ENCODE measurements at places on chromosomes 16 and 17.

- no peak for DNase-seq
Measured at GRCh38 chr17:11925262-11926021, 71.8 kb downstream of the ZNF18 start.

- DNase-seq = no peak
Measured at GRCh38 chr17:8284126-8284525, 4.3 kb upstream of the RANGRF start.

DNA sequence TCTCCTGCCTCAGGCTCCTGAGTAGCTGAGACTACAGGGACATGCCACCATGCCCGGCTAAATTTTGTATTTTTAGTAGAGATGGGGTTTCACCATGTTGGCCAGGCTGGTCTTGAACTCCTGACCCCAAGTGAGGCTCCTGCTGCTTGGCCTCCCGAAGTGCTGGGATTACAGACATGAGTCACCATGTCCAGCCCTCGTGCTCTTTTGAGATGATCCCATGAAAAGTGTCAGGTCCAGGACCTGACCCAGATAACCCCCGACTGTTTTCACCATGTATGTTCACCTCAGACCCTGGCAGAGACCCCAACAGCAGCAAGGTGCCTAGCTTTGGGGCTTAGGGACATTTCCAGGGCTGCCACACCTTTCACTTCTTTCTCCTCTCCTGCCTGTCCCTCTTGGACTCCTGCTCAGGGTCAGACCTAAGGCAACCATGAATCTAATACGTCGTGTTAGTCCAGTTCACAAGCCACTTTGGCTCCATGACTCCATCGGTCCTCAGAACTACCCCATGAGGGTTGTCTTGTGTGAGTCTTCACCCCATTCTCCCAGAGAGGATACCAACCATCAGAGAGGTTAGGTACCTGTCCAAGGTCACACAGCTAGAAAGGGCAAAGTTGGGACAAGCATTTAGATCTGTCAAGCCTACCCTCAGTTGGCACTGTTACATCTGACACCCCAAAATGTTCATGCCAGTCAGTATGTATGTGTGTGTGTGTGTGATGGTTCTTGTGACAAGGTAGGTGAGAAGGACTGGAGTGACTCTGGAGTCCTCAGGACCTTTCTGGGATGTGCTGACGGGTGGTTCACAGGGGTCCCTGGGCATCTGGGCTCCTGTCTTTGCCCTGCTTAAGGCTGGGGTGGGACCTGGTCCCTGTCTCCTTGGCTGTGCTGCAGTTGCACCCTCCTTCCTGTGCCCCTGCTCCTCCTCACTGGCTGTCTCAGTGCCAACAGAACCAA, 23.1 kb upstream of the MAP3K14 start:
- no peak for DNase-seq

GRCh38 chr17:56367366-56367765, 214.1 kb downstream of the ANKFN1 start:
- DNase-seq = no peak

DNA sequence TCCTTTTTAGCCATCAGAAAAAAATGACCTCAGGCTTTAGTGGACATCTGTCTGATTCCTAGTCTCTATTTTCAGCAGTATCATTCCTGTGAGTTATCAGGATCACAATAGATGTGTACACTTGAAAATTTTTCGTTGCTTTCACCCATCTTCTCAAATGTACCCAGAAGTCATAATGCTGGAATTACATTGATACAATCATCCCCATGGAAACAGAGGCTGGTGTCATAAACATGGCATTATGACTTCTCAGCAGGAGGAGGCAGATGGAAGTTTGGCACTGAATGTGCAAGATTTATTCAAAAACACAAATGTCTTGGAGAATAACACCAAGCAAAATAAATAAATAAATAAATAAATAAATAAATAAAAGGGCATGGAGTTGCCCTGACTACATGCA, 292.5 kb downstream of the PHKB start:
- DNase-seq = no peak

DNA sequence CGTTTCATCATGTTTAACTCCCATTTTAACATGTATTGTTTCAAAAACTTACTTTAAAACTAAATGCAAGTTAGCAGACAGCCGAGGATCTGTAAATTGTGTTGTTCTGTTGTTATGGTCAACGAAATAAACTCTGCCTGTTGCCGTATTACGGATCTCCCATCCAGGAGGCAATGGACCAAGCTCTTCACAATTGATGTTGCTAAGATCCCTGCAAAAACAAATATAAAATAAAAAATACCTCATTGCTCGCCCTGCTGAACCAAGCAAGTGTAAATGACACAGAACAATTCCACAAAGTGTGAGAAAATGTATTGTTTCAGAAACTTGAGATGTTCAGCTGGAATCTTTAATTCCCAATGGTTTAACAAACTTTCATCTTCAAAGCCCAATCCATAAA, 65.0 kb downstream of the CEP95 start:
- DNase-seq = no peak

GRCh38 chr17:44198721-44199552, 747 bp downstream of the ATXN7L3 start:
- DNase-seq = peak; percentile 46

DNA sequence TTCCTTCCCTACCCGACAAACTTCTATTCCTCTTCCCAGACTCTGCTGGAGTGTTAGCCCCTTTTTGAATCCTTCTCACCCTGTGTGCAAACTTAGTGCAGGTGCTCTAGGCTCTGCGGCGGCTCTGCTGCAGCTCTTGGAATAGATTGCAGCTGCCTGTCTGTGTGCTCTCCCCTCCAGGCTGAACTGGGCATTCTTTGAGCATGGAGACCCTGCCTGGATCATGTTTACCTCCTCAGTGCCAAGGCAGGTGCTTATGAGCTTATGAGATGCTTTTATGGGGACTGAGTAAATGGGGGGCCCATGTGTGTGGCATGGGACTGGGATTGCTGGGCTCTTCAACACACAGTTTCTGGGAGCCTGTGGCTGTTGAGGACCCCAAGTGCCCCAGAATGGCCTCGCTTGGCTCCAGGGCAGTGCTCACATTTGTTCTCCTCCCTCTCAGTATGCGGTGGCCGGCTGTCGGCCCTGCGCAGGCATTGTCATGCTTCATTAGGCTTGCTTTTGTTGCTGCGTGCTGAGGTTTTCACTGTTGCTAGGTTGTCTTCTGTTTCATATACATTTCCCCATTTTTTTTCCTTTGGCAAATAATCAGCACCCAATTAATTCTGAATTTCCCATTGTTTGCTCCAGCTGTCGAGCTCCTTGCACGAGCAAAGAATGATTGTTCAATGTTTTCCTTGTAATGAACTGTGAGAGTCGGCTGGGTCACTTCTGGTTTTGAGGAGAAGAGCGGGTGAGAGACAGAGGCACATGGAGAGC, 185.5 kb upstream of the NLRP1 start:
- no peak for DNase-seq

GRCh38 chr17:6105649-6106007, 35.4 kb downstream of the WSCD1 start:
- no peak for DNase-seq

DNA sequence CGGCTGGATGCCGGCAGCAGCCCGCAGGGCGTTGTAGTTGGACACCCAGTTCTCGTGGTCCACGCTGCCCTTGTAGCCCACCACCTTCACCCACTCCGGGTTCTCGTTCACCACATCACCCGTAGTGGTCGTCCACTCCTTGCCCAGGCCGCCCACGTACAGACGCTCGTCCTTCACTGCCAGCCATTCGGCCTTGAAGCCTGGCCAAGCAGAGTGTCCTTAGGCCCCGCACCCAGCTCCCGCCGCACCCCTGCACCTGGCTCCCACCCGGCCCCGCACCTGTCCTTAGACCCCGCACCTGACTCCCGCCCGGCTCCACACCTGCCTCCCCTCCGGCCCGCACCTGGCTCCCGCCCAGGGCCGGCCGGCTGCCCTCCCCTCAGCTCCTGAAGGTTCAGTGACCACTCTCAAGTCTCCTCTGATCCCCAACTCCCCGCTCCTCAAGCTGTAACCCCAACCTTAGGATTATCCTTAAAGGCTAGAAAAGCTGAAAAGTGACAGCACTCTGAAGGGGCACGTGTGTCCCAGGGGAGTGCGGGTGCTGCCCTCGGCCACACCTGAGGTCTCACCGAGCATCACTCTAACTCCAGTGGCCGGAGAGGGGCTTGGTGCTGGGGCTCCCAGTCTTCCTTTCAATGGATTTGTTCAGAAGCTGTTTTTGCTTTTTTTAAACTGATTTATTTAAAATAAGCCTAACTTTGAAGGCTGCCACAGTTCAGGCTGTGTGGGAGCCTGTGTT, 14.4 kb downstream of the CANT1 start:
- no peak for DNase-seq

DNA sequence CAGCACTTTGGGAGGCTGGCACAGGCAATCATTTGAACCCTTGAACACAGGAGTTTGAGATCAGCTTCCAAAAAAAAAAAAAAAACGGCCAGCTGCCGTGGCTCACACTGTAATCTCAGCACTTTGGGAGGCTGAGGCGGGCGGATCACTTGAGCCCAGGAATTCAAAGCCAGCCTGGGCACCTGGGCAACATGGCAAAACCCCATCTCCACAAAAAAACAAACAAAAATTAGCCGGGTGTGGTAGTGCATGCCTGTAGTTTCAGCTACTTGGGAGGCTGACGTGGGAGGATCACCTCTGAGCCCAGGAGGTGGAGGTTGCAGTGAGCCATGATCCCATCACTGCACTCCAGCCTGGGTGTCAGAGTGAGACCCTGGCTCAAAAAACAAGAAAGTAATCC, 39.0 kb downstream of the GRB2 start:
- DNase-seq = no peak

GRCh38 chr17:19752216-19753050, 4.3 kb upstream of the ALDH3A1 start:
- no peak for DNase-seq

DNA sequence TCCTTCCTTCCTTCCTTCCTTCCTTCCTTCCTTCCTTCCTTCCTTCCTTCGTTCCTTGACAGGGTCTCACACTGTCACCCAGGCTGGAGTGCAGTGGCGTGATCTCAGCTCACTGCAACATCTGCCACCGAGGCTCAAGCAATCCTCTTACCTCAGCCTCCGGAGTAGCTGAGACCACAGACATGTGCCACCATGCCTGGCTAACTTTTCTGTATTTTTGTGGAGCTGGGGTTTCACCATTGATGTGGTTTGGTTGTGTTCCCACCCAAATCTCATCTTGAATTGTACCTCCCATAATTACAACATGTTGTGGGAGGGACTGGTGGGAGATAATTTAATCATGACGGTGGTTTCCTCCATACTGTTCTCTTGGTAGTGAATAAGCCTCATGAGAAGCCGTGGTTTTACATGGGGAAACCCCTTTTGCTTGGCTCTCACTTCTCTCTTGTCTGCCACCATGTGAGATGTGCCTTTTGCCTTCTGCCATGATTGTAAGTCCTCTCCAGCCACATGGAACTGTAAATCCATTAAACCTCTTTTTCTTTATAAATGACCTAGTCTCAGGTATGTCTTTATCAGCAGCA, 90.3 kb upstream of the MPHOSPH6 start:
- DNase-seq = no peak

GRCh38 chr17:73278465-73279453, 17.1 kb upstream of the CPSF4L start:
- DNase-seq = no peak

GRCh38 chr17:80323982-80324381, 63.3 kb downstream of the RNF213 start:
- DNase-seq = no peak

- no peak for DNase-seq
Measured at GRCh38 chr17:21173543-21173942, 40.4 kb downstream of the TMEM11 start.

DNA sequence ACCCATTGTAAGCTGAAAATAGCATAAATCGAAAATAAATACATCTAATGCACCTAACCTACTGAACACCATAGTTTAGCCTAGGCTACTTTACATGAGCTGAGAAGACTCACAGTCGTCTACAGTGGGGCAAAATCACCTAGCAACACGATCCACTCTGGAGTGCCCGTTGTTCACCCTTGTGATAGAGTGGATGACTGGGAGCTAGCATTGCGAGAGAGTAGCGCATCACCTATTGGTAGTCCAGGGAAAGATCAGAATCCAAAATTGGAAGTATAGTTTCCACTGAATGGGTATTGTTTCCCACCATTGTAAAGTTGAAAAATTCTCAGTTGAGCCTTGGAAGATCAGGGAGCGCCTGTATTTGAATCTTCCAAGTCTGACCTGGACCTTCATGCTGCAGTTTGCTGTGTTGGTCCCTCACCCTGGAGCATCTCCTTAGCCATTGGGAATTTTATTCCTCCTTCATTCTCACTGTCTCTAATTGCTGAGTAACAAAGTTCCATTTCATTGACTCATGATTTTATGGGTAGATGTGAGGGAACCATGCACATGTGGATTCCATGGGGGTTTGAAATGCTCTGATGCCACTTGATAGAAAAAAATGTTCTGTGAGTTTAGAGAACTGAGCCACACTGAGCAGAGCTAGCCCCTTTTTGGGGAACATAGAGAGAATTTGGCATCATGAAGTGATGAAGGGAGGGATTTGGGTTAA, 19.6 kb downstream of the AKAP1 start:
- DNase-seq = no peak

DNA sequence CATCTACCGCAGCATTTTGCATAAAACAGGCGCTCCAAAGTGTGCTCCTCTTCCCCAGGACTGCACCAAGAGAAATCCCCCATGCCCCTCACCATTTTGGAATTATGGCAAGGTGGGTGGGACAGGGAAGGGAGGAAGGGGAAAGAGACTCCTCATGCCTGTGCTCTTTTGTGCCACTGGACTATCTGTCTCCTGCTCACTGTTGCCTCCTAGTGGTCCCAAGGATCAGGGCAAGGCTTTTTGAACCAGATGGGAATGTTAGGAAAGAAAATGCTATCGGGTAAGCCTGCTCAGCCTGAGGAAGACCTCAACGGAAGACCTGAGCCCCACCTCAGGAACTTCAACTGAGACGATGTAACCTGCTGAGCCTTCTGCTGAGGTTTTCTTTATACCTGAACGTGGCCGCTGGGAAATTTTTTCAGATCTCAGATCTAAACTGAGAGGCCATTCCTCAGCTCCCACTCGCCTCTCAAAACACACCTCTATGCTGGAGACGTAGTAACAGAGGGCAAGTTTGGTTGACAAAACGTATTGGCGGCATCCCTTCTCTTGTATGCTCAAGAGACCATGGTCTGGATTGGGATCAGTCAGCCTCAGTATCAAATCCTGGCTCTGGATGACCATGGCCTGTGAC, 58.3 kb downstream of the SPACA3 start:
- DNase-seq = peak; percentile 29

Measured in activated CD4-positive, alpha-beta T cell treated with anti-CD3 and anti-CD28 coated beads for 4 hours (primary cell).